Omental fat pad (tissue), 4 donors: ENCODE measurements at places on chromosomes 5 and 9.

GRCh38 chr9:111959468-111960359, 63.1 kb downstream of the UGCG start:
- DNase-seq: no peak

GRCh38 chr5:78587775-78588291, 60.7 kb downstream of the LHFPL2 start:
- DNase-seq: no peak

GRCh38 chr9:20649381-20649780, 27.1 kb upstream of the MLLT3 start:
- no peak for DNase-seq

- DNase-seq: no peak
Observed at GRCh38 chr5:13860146-13860545, 84.3 kb downstream of the DNAH5 start.

DNA sequence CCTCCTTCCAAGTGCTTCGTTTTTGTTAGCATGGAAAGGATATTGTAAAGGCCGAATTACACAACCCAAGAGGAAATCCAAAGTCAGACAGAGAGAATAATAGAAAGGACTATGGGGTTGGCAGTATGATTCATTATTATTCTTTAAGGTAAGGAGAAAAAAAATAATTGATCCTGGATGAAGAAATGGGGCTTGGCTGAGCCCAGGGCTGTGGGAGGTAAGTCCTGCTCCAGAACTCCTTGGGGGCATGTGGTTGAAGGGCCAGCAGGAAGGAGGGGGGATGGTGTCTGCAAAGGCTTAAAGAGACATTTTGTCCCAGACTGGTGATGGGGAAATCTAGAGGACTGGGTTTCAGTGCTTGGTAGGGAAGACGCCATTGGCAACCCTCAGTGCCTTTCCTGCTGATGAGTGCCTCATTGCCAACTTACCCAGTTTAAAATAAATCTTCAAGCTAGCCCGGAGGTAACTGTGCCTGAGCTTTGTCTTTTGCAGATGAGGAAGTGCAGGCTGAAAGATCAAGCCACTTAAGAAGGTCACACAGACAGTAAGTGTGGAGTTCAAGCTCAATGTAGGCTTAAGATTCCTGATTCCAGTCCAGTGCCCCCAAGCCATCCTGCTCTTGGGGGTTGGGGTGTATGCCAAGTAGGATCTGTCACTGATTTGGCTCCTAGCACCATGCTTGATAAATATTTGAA, 30.2 kb downstream of the FOXI1 start:
- DNase-seq: no peak
